T-helper 22 cell (primary cell): ENCODE measurements at places on chromosomes 4 and X.

GRCh38 chr4:150751648-150752047 lies 169.7 kb downstream of the MAB21L2 start:
- DNase-seq = no peak

- DNase-seq = no peak
Measured at GRCh38 chrX:22135994-22136684, 104.0 kb downstream of the PHEX start.

DNA sequence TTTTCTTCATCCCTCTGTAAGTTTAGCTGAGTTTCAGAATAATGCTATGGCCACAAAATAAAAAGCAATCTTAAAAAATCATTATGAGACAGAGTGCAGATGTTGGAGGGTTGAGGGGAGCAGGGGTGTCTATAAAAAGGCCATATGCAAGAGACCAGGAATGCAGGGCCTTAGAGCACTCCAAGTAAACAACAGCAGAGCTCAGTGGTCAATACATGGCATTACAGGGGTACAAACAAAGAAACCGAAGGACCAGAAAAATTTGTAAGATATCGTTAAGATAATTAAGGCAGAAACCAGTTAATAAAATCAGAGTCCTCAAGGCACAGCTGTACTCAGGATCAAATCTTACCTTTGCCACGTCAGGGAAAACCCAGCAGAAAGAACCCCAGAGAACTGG lies 28.4 kb upstream of the NDST3 start:
- no peak for DNase-seq

- no peak for DNase-seq
Measured at GRCh38 chr4:135269125-135269890, 1067.7 kb upstream of the PABPC4L start.

DNA sequence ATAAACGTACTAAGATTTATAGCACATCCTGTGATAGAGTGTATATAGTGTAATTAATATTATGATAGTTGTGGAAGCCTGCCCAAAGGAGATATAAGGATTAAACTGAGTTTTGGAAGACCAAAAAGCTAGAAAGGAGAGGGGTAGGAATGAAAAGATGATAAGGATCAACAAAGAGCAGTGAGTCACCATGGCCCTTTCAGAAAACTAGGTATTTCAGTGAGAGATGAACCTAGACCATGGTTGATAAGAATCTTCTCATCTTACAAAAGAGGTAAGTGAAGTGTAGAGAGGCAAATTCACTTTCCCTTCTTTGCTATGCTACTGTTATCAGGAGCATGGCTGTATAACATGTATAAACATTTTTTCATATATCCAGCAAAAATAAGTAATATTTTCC lies 133.8 kb upstream of the PLAC1 start:
- DNase-seq = no peak

- no peak for DNase-seq
Measured at GRCh38 chrX:9211269-9211668, 177.3 kb upstream of the FAM9B start.

DNA sequence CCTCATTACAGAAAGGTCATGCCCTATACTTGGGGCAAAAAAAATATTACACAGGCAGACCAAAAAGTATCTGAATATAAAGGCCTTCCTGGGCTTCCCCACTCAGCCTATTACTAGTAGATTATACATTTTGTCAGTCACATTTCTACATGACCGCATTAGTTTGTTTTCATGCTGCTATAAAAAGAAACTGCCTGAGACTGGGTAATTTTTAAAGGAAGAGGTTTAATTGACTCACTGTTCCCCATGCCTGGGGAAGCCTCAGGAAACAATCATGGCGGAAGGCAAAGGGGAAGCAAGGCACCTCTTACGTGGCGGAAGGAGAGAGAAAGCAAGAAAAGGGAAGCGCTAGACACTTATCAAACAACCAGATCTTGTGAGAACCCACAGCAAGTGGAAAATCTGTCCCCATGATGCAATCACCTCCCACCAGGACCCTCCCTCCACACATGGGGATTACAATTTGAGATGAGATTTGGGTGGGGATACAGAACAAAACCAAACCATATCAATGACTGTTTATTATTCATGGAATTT lies 1312.0 kb downstream of the PCDH7 start:
- no peak for DNase-seq

- DNase-seq = no peak
Measured at GRCh38 chr4:26529479-26529878, 39.2 kb upstream of the CCKAR start.

GRCh38 chrX:445727-446126 lies 59.0 kb upstream of the PPP2R3B start:
- DNase-seq = no peak

DNA sequence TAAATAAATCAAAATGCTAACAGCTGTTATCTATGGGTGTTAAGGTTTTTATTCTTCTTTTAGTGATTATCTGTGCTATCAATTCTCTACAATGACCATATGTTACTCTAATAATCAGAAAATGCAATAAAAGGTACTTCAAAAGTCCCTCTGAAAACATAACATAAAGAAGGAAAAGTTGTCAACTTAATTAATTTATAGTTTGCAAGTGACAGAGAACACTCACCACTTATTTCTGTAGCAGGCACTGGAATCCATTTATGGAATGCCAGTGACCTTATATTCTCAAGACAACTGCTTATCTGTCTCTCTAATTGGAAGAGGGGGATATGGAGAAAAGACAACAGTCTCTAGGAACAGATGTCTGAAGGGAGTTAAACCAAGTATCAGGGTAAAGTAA lies 25.6 kb upstream of the PLS3 start:
- DNase-seq = no peak

DNA sequence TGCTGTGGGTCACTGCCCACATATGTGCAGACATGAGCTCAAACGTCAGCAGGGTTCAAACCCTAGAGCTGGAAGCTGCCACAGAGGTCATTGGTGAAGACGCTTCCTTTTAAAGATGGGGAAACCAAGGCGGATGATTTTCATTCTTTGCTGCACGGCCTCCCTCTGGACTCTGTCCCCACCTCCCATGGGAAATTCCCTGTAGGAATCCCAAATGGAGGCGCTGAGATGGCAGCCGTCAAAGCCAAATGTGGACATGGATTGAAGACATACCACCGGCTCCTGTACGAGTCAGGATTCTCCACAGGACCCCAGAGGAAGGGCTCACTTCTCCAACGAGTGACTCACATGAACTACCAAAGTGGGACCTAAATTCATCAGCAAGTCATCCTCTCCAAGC lies 286.4 kb downstream of the CRLF2 start:
- no peak for DNase-seq

- DNase-seq = no peak
Measured at GRCh38 chrX:134184936-134185335, 52.0 kb upstream of the CCDC160 start.

DNA sequence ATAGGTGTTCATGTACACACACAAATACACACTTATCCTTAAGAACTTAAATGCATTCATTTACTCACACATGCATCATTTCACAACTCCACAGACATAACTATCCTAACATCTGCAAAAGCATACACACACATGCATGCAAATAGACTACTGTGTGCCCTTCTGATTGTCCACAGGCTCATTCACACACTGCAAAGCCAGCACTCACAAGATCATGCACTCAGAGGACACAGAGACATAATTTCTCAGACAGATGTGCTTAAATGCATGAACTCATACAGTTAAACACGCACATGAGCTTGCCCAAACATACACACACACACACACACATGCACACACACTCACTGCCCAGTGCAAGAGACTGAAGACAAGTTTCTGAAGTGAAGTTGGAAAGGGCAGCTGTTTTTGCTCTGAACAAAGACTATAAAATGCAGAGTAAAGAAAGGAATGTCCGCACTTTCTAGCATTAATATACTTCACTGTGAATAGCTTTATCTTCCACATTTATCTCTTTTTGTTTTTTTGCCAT lies 1018.0 kb upstream of the HS3ST1 start:
- no peak for DNase-seq

DNA sequence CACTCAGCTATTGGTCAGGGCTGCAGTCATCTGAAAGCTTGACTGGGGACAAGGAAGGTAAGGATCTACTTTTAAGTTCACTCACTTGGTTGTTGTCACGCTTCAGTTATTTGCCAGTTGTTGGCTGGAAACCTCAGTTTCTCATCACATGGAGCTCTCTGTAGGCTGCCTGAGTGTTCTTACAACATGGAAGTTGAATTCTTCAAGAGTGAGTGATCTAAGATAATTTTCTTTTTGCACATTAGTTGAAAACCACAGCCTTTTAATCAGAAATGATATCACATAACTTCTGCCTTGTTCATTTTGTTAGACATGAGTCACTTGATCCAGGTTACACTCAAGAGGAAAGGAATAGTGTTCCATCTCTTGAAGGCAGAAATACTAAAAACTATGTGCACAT lies 552.7 kb downstream of the RAPGEF2 start:
- DNase-seq = no peak

DNA sequence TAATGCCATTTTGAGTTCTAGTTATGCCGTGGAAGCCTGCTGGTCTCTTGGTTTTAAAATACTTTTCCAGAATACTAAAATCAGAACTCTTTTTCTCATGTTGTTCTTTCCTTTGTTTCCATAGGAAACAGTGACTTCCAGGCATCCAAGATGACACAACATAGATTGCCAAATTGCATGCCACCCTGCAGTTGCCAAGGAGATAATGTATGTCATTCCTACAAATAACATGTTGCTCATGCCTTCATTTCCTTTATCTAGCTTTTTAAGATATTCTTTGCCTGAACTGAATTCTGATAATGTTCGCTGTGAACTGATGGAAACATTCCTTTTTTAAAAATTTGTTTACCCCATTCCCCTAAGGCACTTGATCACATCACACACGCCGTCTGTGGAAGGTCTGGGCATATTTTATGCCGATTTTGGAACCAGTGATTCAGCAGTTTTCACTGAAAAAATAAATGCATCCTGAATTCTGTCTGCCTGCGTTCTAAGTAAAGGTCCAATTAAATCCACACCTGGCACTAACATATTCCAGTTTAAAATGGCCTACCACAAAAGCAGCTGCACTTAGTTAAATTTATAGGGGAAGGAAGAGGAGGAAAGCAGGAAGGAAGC lies 38.0 kb upstream of the COX7B2 start:
- no peak for DNase-seq

DNA sequence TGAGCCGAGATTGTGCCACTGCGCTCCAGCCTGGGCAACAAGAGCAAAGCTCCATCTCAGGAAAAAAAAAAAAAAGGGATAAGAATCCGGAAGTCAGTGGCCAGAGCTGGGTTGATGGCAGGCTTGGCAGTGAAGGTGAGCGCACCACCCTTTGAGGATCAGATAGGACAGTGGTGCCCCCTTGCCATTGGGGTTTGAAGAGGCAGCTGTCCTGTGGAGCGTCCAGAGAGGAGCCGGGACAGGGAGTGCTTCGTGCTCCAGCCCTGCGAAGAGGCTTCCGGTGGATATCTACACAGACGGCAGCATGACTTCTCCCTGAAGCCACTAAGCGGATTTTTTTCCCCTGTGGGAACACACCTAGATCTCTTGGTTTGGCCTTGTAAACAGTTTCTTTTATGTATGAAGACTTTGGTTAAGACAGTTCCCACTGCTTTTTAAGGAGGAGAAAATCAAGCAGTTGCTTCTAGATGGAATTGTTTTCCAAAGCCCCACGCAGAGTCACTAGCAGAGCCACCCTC lies 6.5 kb downstream of the TBC1D14 start:
- DNase-seq = no peak

DNA sequence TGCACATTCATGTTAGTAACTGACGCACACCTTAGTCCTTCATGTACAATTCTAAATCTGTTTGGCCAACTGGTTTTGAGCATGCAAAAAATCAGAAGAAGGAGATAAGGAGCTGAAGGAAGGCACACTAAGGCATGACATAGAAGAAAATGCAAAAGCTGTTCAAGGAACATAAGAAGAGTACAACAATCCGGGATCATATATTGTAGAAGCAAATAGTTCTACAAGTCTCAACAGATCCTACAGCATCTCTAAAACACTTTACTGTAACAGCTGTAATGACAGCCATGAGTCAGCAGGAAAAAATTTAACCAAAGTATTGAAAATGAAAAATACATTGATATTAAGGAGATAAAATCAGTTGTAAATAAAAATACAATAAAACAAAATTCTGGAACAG lies 57.7 kb downstream of the KLHL13 start:
- no peak for DNase-seq

- DNase-seq = no peak
Measured at GRCh38 chr4:166309286-166309685, 436.2 kb downstream of the TLL1 start.

DNA sequence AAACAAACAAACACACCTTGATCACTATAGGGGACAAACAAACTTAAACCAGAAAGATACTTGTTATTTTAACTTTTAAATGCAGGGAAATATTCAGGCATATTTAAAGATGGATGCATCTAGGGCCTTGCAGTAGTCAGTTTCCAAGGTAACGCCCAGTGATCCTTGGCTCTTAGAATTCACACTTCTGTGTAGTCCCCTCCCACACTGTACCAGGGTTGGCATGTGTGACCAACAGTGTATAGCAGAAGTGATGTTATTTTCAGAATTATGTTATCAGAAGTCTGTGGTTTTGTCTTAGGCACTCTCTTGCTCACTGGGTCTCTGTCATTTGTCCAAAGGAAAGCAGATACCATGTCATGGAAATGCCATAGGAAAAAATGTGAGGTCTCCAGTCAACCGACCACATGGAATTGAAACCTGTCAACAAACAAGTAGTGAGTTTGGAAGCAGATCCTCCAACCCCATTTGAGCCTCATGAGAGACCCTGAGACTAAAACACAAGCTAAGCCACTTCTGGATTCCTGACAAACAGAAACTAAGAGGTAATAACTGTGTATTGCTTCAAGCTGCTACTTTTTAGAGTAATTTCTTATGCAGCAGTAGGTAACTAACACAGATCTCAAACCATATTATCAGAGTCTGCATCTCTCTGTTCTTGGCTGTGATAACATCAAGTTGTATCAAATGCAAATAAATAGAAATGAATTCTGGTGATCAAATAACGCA lies 670.3 kb downstream of the KCTD8 start:
- DNase-seq = no peak

GRCh38 chrX:87397103-87397886 lies 120.3 kb upstream of the KLHL4 start:
- no peak for DNase-seq

- DNase-seq = no peak
Measured at GRCh38 chr4:101018836-101019235, 328.5 kb downstream of the PPP3CA start.

GRCh38 chr4:34157547-34157946 lies 2086.8 kb downstream of the ARAP2 start:
- DNase-seq = no peak

- DNase-seq = no peak
Measured at GRCh38 chrX:9562851-9563250, 98.0 kb downstream of the TBL1X start.
